Thyroid gland (tissue), 4 donors: ENCODE measurements at places on chromosomes 7 and 10.
A peak's percentile ranks its signal among the peaks of the same experiment; 100 is the strongest.

- DNase-seq = peak; percentile 95
These were observed 1.8 kb downstream of the C10orf95 start for GRCh38 chr10:102449321-102450123.

GRCh38 chr7:126804604-126805003, 448.1 kb downstream of the GRM8 start:
- DNase-seq = no peak

DNA sequence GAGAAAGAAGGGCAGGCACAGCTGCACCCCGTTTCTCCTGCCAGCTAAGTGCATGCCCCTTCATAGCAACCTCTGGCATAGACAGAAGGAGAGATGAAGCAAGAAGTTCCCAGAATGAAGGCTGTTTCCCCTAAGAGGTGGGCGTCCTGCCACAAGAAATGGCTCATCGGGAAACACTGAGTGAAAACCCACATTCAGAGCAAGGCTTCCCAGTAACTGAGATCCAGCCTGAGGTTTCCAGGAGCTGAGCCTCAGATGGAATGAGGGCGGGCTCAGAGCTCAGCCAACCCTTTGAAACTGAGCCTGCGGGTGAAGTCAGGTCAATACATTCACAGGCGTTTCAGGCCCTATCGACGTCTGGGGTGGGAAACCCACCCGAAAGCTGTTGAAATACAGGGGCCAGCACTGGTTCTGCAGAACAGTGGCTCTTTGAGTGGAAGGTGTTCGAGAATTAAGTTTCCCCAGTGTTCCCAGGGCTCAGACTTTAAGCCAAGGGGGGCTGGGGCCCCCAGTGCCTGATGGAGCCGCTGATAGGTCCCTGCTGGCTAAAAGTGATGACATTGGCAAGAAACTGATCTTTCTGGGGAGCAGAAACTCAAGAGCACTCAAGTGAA, 510.2 kb downstream of the RPS24 start:
- DNase-seq = peak; percentile 61

- no peak for DNase-seq
These were observed 59.7 kb downstream of the GPR85 start for GRCh38 chr7:113026941-113027340.

DNA sequence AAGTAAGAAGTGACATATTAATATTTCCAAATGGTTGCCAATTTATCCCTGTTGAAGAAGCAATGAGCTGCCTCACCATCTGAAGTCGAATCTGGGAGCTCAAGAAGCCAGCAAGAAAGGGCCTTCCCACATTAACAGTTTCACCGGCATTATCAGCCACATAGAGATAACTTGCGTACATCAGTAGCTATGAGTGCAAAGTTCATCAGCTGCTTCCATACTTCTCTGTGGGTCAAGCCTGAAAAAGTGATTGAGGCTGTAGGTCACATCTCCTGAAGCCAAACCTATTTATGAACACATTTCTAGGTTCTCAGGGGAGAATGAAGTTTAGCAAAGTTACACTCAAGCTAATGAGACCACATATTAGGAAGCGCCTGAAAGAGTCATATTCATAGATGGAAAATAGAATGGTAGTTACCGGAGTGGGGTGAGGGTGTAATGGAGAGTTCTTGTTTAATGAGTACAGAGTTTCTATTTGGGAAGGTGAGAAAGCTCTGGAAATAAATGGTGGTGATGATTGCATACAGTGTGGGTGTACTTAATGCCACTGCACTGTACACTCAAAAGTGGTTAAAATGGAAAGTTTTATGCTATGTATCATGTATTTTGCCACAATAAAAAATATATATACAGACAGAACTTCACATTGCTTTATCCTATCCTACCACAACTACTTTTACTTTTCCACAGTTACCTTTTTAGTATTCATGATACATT, 189.3 kb upstream of the SP4 start:
- no peak for DNase-seq

- no peak for DNase-seq
These were observed 91.8 kb downstream of the COL28A1 start for GRCh38 chr7:7443806-7444350.

DNA sequence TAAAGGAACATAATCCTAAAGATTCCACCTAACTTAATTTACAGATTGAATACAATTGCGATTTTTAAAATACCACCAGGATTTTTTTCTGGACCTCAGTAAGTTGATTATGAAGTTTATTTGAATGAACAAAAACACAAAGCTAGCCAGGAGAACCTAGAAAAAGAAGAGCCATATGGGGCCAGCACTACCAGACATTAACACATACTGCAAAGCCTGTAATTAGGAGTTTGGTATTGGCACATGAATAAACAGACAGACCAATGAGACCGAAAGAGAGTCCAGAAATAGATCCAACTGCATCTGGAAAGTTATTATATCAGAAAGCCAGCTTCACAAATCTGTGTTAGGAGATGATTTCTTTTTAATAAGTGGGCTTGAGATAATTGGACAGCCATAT, 105.5 kb upstream of the CHST15 start:
- no peak for DNase-seq

DNA sequence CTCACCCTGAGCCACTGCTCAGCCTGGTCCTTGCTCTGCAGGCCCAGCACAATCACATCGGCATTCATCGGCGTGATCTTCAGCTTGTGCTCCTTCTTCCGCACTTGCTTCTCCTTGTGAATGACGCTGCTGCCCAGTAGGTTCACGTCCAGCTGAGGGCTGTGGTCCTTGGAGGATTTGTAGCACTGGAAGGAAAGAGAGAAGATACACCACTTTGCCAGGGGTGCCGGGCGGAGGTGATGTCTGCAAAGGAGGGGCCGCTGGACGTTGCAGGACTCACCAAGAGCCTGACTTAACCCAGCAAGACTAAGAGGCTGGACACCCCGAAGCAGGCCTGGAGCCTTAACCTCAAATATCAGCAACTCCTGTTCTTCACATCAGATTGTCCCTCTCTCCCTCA, 74.8 kb downstream of the VWA2 start:
- DNase-seq = no peak

- DNase-seq = peak; percentile 87
These were observed 2.0 kb downstream of the ZNF503 start for GRCh38 chr10:75399461-75400162.

DNA sequence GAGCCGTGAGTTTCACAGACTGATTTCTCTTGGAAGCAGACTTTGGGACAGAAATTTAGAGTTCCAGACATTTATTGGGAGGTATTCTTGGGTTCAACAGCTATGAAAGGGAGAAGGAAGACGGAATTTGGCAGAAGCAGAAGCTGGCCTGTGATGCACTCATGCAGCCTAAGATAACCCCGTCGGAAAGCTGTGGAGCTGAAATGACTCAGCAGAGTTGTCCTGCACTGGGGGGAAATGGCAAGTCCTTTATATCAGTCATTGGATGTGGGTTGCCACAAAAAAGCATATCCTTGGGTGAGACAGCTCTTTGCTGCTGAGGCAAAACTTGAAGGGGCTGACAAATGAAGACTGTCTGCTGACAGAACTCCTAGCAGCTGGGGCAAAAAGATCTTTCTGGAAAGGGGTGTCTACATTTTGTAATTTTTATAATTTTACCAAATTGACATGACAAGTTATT, 11.5 kb upstream of the MICU1 start:
- DNase-seq = peak; percentile 4

GRCh38 chr7:99539213-99539811, 12.6 kb downstream of the FAM200A start:
- DNase-seq = no peak

DNA sequence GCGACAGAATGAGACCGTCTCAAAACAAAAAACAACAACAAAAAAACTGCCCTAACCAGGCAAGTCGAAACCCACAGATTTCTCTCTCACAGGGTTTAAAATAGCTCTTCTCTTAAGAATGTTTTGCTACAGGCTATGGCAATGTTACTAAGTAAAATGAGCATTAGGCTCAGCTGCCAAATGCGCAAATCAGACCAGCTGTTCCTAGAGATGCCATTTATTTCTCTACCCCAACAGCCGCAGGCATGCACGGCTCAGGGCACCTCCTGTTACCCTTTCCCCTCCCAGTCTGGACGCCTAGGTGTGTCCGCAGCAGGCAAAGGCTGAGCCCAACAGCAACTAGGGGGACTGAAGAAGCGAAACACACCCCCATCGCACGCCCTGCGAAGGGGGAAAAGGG, 168.3 kb upstream of the MBL2 start:
- no peak for DNase-seq

DNA sequence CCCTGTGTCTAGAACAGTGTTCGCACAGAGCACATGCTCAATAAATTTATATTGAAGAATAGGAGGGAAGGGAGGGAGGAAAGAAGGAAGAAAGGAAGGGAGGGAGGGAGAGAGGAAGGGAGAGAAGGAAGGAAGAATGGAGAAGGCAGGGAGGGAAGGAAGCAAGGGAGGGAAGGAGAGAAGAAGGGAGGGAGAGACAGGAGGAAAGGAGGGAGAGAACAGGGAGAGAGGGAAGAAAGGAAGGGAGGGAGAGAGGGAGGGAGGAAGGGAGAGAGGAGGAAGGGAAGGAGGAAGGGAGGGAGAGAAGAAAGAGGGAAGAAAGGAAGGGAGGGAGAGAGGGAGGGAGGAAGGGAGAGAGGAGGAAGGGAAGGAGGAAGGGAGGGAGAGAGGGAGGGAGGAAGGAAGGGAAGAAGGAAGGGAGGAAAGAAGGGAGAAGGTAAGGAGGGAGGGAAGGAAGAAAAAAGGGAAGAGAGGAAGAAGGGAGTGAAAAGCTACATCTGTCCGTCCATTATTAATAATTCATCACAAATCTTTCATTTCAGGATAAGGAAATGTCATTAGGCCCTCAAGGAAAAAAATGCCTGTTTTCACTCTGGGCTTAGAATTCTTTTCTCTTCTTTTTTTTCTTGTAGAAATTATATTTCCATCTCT, 79.7 kb downstream of the GRK5 start:
- no peak for DNase-seq

DNA sequence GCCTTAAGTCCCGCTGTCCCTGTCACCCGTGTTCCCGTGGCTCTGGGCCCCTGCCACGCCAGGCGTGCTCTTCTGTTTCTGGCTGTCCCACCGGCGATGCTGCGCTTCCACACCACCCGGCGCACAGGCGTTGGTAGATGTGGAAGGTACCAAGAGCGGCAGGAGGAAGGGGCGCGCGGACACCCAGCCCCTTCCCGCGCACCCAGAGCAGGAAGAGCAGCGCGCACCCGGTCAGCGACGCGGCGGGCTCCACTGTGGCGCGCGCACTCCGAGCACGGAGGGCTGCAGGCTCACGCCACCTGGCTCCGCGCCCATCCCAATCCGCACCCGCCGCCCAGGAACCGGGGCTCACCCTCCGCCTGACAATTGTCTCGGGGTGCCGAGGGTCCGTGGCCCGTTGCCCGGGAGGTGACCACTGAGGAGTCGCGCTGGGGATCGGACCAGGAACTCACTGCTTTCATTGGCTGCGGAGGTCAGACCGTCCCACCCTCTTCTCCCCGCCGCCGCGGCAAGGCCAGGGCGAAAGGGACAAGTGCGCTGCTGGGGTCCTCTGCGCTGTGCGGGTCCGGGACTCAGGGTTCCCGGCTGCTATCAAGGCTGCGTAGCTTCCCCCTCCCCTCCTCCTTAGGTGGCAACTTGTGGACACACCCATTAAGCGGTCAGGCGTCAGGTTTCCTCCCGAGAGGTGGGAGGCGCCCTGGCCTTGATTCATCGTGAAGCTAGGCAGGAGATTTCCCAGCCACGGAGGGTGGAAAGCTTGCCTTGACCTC, 121.6 kb upstream of the ZNF92 start:
- DNase-seq = peak; percentile 70

DNA sequence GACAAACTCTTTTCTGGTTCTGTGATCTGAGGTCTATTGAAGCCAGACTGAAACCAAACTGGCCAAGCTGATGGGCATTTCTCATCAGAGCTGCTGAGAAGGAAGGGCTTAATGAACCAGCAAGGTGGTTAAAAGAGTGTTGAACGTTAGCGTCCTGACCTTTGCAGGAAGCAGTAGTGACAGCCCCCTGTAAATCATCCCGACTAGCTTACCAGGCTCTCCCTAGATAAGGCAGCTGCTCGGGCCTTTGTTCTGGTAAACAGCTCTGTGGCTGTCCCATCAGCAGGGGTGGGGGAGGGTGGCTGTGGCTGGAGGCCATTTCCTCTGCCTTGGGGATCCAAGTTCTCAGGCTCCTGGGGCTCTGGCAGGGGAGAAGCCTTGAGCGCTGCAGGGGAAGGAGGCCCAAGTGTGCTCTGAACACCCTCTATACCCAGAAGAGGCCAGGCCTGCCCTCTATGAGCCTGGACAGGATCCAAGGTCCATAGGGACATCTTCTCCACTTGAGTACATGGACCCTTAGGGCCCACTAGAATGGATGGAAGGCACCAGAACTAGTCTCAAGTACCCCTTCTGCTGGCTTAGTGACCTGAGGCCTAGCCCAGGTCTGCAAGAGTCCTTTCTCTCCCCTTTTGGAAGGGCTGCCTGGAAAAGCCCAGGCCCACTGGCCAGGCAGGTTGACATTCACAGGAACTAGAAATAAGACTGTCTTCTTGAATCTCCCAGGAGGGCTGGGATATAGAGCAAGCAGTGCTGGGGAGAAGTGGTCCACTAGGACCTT, 134.6 kb downstream of the ARHGAP22 start:
- no peak for DNase-seq

DNA sequence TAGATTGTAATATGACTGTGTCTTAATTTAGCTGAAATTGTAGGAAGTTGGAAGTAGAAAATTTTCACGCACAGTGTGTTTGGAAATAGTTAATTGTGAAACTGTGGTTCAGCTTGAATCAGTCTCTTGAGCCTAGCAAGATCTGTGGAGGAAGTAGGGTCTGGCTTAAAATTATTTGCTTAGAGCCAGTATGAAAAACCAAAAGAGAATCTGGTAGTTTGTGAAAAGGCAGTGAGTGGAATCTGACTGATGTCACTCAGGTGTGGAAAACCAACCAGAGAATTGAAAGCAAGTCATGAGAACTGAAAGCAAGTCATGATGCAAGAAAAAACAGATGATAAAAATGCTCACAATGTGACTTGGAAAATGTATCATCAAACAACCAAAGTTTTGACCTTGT, 11.5 kb downstream of the LIPJ start:
- no peak for DNase-seq

- no peak for DNase-seq
These were observed 390.3 kb downstream of the KCNMA1 start for GRCh38 chr10:77247031-77247990.

DNA sequence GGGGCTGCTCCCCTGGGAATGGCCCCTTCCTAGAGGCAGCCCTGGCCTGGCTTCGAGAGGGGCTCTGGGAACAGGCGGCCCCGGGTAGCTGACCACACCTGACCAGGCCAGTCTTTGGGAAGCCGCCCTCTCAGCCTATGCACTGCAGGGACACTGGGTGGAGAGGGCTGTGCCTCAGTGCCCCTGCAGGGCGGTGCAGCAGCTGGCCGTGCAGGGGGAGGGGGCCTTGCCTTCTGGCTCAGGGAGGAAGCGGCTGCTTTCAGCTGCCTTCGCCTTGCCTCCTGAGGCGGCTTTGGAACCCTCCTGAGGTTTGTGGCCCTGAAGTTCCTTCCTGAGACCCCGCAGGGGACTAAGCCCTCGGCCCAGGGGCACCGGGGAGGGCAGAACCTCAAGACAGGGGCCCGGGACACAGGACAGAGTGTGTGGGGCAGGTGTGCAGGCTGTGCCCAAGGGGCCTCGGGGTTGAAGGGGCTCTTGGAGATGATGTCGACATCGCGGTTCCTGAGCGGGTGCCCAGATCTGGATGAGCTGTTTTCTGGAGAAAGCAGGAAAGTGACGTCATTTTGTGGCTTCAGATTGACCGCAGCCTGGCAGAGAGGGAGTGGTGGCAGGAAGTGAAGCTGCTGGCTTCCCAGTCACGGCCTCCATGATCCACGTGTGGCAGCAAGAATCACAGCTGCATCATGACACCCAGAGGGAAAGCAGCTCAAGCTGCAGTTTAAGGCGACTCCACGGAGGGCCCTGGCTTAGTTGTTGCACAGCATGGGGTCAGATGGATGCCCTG, 17.7 kb downstream of the ADAM8 start:
- peak; percentile 40 for DNase-seq
